ENCODE measurements at places on chromosomes 1 and 21.

DNA sequence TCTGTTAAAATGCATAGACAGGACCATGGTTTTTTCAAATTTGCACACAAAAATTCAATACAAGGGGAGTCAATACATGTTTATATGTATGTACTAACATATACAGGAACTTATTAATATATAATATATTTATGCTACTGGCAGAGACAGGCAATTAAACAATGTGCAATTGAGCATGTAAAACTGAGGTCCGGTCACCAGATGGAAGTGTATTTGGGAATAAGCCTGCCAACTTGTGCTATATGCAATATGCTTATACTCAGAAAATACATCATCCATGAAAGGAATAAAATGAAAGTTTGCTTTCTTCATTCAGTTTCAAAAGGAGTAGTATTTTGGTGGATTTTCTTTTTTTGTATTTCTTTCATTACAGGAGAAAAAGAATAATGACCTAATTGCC lies 640.2 kb upstream of the CXADR start:
- DNase-seq = no peak

GRCh38 chr1:201737352-201738060 lies 91.5 kb upstream of the IPO9 start:
- DNase-seq = no peak

- DNase-seq = no peak
Measured at GRCh38 chr1:82785268-82785790, 984.6 kb downstream of the ADGRL2 start.

- no peak for DNase-seq
Measured at GRCh38 chr1:220730486-220730885, 17.6 kb upstream of the MTARC2 start.

DNA sequence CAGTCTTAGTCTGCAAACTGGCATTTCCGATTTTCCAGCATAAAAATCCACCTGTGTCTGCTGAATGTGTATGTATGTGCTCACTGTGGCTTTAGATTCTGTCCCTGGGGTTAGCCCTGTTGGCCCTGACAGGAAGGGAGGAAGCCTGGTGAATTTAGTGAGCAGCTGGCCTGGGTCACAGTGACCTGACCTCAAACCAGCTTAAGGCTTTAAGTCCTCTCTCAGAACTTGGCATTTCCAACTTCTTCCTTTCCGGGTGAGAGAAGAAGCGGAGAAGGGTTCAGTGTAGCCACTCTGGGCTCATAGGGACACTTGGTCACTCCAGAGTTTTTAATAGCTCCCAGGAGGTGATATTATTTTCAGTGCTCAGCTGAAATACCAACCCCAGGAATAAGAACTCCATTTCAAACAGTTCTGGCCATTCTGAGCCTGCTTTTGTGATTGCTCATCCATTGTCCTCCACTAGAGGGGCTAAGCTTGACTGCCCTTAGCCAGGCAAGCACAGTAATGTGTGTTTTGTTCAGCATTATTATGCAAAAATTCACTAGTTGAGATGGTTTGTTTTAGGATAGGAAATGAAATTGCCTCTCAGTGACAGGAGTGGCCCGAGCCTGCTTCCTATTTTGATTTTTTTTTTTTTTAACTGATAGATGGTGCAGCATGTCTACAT lies 2.5 kb upstream of the OLFML3 start:
- DNase-seq = no peak

Data from central memory CD8-positive, alpha-beta T cell (primary cell).